ENCODE measurements at places on chromosomes 2 and 18.
A peak's percentile ranks its signal among the peaks of the same experiment; 100 is the strongest.

GRCh38 chr2:3244486-3244885 is 133.1 kb downstream of the EIPR1 start:
- DNase-seq, result no peak

DNA sequence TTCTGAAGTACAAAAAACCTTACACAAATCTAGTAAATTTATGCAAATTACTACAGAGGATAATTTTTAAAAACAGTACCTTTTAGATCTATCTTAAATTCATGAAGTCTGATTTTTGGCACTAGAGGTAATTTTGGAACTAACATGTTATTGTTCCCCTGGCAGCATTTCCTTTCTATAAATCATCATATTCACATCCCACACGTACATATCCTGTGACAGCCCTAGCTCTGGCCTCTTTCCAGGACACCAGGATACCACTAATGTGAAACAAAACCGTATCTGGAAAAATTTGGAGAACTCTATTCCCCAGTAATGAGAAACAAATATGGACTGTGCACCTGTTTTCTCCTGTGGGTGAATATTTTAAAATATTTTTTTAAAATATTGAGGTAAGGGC is 14.0 kb upstream of the BIRC6 start:
- DNase-seq, result peak; percentile 6

- no peak for DNase-seq
Observed at GRCh38 chr2:43518181-43518580, 77.7 kb downstream of the THADA start.

DNA sequence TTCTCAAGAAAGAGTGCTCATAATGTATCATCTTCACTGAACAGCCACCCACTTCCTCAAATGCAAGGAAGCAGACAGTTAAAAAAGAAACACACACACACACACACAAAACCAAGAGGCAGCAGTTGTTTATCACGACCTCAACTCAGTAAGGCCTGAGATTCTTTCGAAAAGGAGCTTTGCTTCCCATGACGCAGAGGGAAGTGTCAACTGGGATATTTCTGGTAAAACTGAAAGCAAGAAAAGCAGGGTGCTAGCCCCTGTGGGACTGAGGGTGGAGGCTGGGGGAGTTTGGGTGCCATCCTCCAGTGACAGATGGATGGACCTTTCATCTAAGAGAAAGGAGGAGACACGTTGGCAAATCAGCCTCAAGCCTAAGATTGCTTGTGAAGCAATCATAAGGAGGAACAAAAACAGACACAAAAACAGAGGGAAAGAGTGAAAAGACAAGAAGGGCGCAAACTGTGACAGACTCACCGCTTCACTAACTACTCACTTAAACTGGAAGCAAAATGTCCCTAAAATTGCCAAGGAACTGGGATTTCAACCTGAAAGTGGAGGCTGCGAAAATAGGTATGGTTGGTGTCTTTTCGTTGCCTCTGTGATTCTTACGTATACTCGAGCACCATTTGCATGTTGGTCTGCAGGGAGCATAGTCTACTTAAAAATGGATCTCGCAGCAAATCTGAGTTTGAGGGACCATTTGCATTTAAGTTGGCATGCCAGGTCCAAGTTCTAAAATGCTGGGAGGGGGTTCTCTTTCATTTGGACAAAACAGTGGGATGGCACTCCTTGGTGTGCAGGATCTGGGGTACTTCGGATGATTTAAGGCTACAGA is at the start of gene ARHGAP25:
Gene ARHGAP25, plus strand, starts transcription at position 124 of the 838 bp plus-strand sequence. Its CDS starts 389 bp downstream, at position 513.
- DNase-seq, result peak; percentile 84

DNA sequence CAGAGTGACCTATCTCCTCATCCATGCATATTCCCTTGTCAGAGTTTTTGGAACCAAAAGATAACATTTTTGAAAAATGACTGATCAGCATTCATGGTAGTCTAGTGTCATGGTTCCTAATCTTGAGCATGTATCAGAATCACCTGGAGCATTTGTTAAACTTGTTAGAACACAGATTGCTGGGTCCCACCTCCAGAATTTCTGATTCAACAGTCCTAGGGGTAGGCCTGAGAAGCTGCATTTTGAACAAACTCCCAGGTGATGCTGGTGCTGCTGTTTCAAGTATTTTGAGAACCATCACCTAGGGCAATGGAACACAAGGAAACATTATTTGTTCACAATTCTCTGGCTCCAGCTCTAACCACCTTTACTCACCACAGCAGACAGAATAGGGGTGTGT is 21.0 kb downstream of the TMEM200C start:
- no peak for DNase-seq

DNA sequence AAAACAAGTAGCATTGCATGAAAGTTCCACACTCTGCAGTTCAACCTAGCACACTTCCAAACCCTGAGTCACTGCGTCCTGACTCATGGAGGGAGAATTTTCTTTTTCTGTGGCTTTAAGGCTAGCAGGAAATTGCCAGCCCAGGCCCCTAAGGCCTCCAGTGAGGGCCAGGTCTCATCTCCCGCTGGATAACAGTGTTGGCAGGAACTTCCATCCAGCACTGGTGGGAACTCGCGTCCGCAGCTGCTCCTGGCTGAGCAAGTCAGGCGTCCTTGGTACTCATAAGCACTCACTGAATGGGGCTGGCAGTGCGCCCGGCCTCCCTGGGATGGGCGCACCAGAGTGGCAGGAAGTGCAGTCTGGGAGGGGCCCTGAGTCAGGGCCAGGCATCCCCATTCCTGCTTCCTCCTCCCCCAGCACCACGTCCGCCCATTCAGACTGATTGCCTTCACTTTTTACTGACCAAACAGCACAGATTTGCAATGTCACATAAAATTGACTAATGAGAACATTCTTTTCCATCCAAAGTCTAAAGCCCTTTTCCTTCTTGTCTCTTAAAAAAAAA is 14.3 kb downstream of the MALL start:
- DNase-seq, result peak; percentile 87

- DNase-seq, result no peak
Observed at GRCh38 chr2:181374781-181375675, 82.2 kb upstream of the ITGA4 start.

DNA sequence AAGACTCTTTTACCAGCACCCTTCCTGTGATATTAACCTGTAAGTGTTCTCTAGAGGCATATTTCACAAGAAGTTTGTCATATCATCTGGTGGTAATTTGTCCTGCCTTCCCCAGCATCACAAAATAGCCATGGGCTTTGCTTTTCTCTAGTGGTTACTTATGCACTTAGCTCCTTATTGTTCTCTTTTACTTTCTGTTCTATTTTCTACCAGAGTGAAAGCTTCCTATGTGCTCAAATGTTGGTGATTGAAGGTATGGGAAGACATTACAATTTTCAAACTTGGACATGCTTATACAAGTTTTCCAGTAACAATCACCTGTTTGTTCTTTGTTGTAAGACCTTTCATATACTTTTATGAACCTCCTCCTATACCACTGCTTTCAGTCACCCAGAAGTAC is 87.0 kb upstream of the KCNH7 start:
- DNase-seq, result no peak

GRCh38 chr2:145137901-145138300 is 618.0 kb upstream of the ZEB2 start:
- DNase-seq, result no peak

DNA sequence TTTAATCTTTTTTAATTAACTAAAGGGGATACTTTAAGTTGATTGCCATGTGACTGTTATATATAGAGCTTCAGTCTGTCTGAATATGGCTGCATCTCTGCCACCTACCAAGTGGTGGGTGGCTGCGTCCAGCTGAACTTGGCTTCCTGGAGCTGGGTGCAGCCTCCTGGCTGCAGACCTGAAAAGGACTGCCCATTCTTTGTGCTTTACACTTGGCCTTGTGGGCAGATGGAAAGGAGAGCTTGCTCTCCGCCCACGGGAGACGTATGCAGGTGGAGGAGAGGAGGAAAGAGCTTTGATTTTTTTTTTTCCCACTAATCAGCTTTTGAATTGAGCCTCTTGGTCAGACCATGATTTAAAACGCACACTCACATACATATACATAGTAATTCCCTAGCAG is 34.7 kb downstream of the NCK2 start:
- no peak for DNase-seq

DNA sequence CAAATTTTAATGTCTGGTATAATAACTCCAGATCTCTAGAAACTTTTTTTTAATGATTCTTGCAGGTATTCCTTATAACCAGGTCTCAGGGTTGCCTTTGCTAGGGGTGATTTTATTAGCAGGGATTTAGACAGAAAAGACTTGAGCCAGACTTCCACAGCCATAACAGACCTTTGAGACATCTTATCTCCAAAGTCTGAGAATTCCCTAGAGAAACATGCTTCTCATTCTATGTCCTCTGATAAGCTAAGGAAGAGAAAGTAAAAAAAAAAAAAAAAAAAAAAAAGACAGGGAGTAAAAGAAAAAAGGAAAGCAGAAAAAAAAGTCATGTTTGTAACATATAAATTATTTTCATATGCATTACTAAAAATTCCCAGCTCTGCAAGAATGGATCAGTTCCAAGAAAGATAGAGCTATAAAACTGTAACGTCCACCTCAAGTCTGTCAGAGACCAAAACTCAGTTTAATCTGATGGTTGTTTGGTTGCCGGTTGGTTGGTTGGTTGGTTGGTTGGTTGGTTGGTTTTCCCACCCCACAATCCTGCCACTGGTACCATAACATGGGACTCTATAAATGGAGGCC is 153.8 kb downstream of the COL6A3 start:
- no peak for DNase-seq

- no peak for DNase-seq
Observed at GRCh38 chr2:47512581-47513083, 109.7 kb downstream of the MSH2 start.

DNA sequence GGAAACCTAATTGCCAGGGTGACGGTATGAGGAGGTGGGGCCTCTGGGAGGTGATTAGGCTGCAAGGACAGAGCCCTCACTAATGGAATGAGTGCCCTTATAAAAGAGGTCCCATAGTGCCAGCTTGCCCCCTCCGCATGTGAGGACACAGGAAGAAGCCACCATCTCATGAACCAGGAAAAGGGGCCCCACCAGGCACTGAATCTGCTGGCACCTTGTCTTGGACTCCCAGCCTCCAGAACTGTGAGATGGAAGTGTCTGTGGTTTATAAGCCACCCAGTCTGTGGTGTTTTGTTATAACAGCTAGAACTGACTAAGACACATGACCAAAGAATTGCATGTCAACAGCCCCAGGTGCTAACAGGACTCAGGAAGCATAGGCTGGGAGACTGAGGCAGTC is 214.3 kb downstream of the MGAT5 start:
- DNase-seq, result no peak

- DNase-seq, result peak; percentile 53
Observed at GRCh38 chr2:190718652-190719526, 70.0 kb downstream of the NAB1 start.

- DNase-seq, result no peak
Observed at GRCh38 chr2:105411720-105412407, 13.0 kb upstream of the FHL2 start.

DNA sequence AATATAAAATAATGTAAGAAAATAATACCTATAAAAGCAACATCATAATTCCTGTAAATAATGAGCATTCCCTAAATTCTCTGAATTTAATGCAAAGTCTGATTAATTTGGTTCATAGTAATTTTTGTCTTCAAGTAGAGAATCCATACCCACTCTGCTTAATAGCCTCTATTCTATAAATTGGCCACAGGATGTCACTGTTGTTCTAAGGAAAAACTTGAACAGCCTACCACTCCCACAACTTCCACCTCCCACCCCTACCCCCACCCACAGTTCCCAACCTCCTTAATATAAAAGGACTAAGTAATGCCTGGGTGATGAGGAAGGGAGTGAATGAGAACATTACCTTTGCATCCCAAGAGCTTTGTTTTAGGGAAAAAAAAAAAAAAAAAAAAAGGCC is 27.2 kb upstream of the BBS5 start:
- DNase-seq, result peak; percentile 36

DNA sequence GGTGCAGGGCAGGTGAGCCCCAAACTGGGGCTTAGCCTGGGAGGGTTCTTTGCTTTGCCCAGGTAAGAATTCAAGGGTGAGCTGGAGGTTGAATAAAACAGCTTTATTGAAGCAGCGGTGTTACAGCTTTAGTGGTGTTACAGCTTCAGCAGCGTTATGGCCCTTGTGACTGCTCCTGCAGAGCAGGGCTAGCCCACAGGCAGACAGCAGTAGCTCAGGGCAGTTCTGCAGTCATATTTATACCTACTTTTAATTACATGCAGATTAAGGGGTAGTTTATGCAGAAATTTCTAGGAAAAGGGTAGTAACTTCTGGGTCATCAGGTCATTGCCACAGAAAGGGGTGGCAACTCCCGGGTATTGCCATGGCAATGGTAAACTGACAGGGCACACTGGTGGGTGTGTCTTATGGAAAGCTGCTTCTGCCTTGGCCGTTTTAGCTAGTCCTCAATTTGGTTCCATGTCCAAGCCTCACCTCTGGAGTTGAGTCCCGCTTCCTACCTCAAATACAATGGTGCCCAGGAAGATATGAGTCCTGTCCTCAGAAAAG is 78.2 kb downstream of the THNSL2 start:
- DNase-seq, result no peak

- DNase-seq, result no peak
Observed at GRCh38 chr18:28045176-28045810, 131.6 kb downstream of the CDH2 start.

DNA sequence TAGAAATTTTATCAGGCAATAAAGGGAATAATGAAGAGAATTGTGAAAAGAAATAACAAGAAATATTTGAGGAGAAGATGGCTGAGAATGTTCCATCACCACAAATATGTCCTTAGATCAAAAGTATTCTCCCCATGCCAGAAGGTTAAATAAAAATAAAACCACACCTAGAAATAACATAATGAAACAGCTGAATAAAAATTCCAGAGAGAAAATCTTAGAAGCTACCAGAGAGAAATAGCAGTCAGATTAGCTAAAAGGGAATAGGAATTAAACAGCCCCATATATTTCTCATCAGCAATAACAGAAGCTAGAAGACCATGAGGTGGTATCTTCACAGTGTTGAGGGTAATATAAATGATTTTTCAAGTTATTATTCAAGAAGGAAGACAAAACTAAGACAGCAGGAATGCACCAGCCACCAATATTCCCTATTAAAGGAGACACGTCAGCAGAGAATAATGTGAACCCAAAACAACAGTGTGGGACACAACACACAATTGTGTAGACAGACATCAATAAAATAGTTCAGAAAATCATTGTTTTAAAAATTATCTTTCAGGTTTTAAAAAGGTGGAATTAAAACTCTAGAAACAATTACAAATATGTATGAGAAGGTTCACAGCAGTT is 82.0 kb upstream of the NEDD4L start:
- no peak for DNase-seq

Measured in suppressor macrophage (primary cell).